Fibroblast of skin of abdomen (primary cell): ENCODE measurements at places on chromosomes 11 and 22.

DNA sequence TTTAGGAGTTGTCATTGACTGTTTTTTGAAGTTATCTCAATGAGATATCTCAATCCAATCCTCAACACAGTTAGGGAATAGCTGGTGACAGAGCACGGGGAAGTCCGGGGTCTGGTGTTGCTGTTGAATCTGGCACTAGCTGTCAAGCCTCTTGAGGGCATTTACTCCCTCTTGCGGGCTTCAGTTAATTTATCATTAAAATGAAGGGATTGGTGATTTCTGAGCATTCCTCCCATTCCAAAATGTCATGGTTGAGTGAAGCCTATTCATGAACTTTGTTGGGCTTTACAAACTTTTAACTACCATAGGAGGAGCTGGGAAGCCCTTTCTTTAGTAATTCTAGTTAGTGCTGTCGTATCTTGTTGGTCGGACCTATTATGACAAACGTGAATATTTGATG, 40.2 kb downstream of the UVRAG start:
- DNase-seq: no peak

- DNase-seq: peak; percentile 46
Measured at GRCh38 chr11:75532200-75533048, 6.7 kb upstream of the GDPD5 start.

GRCh38 chr22:29208502-29208862, 2.8 kb downstream of the EMID1 start:
- DNase-seq: no peak

- peak; percentile 36 for DNase-seq
Measured at GRCh38 chr11:101914341-101914737, 471 bp upstream of the CEP126 start.

- no peak for DNase-seq
Measured at GRCh38 chr22:43562843-43563242, 151.0 kb downstream of the MPPED1 start.

DNA sequence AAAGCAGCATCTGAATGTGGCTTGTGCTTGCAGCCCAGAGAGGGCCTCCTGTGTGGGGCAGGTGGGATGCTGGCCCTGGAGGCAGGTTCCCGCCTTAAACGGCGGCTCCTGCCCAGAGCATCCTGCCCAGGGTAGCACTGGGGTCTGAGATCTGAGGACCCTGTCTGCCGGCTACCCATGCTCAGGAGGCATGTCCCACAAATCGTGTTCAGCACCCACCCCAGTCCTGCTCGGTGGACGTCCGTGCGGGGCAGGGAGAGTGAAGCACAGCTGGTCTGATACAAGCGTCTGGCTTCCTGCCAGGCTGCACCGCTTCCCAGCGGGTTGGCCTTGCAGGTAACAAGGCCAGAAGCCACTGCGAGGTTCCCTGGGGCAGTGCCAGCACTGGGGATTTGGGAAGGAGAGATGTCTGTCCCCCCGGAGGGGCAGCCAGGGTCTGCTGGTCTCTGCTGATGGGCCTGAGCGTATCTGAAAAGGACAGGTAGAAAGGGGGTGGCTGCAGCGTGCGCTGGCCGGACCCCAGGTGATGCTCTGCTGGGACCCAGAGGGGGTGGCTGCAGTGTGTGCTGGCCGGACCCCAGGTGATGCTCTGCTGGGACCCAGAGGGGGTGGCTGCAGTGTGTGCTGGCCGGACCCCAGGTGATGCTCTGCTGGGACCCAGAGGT, 3.6 kb downstream of the TRABD start:
- DNase-seq: no peak

DNA sequence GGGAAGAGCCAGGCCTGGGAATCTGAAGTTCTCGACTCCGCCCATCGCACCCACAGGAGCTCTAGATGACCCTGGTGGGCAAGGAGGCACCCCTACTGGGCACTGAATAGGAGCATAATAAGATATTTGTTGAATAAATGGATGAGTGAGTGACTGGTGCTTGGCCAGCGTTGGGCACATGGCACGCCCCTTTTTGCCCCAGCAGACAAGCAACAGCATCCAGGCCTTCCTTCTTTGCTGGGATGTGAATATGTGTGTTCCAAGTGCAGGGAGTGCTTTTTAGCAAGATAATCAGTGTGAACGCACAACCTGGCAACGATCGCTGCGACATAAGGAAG, 443 bp upstream of the CELF1 start:
- DNase-seq: no peak

DNA sequence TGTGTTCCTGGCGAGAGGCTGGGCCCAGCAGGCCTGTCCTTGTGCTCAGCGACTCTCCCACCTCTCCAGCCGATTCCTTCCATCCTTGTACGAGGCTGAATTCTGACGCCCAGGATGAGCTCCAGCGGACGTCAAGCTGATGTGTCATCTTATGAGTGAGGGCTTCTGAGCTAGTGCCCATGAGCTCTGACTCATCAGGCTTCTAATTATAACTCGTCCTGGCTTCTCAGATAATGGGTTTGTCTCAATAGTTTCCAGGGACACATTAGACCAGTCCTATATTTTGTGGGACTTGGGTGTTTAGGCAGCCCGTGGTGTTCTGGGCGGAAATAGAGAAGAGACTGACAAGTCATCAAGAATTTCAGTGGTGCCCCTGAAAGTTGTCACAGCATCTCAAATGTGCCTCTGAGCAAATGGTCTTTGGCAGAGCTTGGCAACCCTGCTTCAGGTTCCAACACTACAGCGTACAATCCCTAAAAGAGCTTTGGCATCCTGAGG, 108.2 kb upstream of the CD44 start:
- peak; percentile 94 for DNase-seq

DNA sequence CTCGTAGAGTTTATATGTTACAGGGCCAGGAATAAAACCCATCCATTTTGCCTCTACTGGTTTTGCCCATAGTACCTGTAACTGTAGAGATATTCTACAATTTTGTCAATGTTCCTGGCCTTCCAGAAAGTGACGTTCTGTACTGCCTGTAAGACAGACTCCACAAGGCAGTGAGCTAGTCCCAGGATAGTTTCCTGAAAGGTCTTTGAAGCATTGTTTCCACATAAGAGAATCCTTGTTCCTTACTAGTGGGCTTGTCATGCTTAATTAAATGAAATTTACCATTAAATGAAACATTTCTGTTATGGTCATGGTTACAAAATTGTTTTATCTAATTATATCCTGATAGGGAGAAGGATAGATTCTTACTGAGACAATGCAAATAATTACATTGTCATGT, 80.4 kb downstream of the HSD17B12 start:
- no peak for DNase-seq

DNA sequence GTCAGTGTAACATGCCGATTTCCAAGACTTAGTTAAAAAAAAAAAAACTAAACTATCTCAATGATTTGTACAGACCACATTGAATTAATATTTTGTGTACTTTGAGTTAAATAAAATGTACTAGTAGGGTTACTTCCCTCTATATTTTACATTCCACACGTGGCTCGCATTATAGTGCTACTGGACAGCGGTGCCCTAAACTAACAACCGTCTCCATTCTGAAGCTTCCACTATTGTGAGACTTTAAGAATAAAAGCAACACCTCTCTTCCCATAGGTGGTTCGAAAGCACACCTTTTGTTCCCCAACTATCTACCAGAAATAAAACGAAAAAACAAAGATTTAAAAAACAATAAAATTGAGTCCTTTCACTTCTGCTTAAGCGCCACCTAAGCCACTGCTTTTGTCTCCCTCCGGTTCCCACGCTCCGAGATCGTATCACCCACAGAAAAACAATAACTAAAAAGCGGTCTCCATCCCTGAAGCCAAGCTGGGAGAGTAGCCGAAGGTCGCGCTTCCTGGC, 380 bp upstream of the TTC17 start:
- no peak for DNase-seq

DNA sequence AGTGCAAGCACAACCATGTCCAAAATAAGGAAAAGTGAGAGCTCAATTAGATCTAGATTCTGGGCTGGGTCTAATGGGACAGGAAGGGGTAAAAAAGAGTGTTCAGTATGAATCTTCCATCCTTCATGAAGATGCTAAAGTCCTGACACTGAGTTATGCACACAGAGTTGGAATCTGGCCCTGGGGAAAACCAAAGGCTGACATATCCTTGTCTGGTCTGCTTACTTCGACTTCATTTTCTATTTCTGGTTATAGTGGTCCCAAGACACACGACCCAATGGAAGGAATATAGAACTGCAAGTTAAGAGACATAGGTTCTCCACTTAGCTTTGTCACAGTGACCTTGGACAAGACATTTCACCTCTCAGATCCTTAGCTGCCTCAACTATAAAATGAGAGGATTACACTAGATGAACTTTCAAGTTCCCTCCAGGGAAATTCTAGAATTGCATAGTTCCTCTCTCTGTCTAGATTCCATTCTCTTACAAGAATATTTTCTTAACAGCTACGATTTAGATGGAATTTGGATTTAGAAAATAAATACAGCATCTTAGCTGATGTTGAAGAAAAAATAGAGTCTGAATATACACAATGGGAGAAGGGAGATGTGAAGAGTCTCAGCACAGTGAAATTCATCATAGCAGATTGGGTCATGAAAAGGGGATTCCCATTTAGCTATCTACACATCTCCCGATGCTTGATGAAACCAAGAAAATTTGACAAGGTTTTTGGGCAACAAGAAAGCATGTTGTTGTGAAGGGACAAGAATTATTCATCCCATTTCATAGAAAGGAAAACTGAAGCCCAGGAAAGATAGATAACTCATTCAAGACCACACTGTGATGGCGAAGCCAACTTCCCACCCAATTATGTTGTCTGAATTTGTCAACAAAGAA, 3.3 kb downstream of the BLID start:
- DNase-seq: no peak

DNA sequence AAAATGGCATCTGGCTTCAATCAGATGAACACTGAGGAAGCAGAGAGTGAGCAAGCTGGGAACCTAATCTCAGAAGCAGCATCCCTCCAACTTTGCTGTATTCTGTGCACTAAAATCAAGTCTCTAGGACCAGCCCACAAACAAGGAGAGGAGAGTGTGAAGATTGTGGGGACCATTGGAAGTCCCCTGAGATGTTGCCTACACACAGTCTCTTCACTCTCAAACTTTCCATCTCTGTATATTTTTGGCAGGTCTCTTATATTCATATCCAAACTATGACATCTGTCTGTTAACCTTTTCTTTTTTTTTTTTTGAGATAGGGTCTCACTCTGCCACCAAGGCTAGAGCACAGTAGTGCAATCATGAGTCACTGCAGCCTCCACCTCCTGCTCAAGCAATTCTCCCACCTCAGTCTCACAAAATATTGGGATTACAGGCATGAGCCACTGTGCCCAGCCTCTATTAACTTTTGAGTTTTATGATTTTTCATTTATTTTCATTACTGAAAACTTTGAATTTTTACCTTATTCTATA, 1096.4 kb downstream of the TBC1D22A start:
- DNase-seq: no peak

DNA sequence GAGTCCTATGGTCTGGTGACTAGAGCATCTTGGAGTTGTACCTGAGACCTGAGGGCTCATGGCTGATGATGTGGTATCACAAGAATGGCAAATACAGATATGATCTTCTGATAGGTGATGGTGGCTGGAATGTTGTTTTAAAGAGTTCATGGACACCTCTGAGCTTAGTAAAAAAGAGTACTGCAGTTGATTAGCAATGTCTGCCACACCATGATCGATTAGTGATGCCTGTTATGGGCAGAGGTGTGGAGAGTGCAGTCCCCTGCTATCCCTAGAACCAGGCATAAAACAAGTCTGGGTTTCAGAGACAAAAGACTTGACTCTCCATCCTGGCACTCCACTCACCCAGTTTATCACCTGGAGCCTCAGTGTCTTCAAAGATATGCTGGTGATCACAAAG, 1.4 kb upstream of the BATF2 start:
- DNase-seq: no peak

- peak; percentile 19 for DNase-seq
Measured at GRCh38 chr22:46710806-46711205, 27.2 kb downstream of the CERK start.

DNA sequence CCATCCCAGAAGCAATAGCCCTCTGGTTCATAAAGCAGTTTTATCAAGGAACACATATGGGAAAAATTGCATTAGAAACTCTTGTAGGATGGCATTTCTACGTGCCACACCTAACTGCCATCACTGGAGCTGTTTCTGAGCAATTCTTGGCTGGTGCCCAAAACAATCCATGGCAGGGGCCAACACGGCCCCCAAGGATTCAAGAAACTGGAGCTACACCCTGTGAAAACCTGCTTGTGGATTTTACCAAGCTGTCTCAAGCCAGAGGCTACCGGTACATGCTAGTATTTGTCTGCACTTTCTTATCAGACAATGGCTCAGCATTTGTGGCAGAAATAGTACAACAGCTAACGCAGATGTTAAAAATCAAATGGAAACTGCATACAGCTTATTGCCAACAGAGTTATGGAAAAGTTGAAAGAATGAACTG, 42.4 kb upstream of the GLYAT start:
- DNase-seq: no peak

DNA sequence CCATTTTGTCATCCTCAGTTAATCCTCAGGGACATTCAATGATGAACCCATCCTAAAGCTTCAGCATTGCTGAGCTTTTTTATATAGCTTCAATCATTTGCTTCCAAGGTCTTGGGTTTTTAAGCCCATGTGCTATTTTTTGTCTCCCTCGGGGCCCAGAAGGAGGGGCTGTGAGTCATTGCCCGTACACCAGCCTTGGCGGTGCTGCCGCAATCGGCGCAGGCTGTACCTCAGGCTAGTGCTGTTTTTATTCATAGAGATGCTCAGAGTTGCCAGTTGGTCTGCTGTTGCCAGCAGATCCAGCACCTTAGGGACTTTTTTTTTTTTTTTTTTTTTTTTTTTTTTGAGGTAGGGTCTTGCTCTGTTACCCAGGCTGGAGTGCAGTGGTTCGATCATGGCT, 35.5 kb downstream of the ACO2 start:
- peak; percentile 21 for DNase-seq

GRCh38 chr11:16380941-16381568, 24.7 kb upstream of the SOX6 start:
- peak; percentile 61 for DNase-seq

DNA sequence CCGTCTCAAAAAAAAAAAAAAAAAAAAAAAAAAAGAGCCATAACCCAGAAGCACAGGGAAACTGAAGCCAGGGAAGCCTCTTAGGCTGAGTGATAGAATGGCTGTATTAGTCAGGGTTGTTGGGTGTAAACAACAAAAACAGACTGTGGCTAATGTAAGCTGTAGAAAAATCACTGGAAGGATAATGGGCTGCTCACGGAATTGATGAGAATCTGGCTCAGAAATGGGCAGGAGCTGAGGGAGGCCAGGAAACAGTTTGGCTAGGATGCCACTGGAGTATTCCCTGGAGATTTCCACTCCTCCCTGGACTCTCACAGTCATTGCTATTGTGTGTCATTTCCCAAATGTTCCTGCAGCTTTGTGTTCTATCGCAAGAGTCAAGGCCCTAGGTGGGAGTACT, 22.4 kb downstream of the SLC22A6 start:
- DNase-seq: no peak
